Stimulated activated CD4-positive, alpha-beta T cell treated with anti-CD3 and anti-CD28 coated beads, TNF-alpha, amount 100 ng/mL, for 4 hours (primary cell): ENCODE measurements at places on chromosomes 3 and 15.

DNA sequence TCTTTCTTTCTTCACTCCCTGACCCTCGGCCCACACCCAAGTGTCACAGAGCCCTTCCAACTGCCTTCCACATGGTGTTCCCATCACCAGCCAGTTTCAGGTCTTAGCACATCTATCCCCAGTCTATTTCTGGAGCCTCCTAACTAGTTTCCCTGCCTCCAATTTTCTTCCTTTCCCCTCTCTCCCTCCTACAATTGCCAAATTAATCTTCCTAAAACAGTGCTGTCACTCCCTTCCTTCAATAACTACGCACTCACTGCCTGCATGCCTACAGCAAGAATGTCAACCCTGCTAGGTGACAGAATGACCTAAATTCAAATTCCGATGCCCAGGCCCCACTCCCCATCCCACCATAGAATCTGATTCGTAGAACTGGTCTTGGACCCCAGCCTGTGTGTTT is 36.1 kb upstream of the CA12 start:
- DNase-seq: no peak

GRCh38 chr15:48680841-48681240 is 35.3 kb upstream of the FBN1 start:
- DNase-seq: no peak

DNA sequence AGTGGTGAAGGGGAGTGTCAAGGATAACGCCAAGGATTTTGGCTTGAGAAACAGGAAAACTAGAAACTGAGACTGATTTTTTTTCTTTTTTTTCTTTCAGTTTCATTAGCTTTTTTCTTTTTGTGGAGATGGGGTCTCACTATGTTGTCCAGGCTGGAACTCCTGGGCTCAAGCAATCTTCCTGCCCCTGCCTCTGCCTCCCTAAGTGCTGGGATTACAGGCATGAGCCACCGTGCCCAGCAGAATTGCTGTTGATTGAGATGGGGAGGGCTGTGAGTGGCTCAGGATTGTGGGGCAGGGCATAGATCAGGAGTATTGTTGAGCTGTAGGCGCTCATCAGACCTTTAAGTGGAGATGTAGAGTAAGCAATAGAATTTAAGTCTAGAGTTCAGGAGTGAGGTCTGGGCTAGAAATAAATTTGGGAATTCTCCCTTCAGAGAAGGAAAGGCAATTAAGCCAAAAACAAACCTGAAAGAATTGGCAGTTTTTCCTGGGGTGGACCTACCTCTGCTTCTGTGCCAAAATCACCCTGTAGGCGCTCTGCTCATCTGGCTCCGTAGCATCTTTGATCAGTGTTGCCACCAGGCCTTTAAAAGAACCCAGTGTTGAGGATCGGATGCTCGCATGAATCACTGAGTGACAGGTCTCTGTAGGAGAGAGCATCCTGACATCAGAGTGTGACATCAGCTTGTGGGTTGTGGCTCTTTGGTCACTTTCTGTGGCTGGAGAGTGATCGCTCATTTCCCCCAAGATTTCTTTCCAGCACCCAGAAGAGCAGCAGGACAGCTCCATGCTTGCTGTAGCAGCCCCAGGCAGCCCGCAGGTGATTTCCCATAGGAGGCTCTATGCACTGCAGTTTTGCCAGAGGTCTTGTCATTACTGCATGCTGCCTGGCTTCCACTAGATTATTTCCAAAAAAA is 15.8 kb downstream of the ABHD17C start:
- DNase-seq: no peak

DNA sequence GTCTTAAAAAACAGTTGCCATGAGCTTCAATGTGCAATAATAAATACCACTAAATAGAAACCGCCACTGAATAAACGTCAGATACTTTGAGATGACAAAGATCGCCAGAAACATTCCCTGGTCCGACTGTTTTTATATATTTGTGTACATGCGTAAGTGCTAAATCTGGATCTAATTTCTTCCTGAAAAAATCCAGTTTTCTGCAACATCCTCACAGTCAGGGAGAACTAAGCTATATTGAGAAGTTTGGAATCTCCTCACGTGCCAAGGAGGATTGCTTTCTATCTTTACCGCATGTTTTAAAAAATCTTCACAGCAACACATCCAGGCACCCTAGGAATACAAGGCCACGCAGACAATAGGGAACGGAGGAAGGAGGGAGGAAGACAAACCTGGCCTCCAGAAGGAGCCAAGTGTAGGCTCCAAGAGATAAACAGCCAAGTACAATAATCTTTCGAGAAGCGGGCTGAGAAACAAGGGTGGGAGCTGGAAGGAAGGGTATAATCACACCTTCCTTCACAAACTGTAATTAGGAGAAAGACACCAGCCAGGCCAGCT is 5.7 kb downstream of the VGLL4 start:
- DNase-seq: no peak

DNA sequence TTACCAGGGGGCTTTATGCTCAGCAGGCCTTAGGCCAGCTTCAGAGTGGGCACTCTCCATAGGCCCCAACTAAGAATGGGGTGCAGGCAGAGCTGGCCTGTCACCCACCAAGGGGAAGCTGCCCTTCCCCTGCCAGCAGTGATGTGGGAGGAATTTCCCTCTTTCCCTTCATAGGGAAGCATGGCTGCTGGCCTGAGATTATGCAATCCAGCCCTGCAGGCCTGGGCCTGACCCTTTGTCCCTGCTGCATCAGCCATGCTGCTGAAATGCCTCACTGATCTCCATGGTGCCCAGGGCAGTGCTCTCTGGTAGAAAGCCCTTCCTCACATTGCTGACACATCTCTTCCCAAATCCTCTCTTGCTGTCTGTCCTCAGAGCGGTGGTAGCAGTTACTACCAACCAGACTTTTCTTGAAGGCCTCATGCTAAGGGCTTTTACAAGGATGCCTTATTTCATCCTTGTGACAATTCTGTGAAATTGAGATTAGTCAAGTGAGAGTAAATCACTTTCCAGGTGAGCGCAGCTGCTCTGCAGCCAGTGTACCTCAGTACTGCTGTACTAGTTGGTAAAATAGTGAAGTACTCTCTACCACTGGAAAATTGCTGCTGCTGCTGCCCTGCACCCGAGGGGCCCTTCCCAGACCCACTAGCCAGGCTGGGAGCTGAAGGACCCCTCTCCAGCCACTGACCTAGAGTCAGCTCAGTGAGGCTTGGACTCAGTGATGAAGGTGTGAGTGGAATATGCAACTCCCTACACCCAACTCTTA is 33.8 kb downstream of the MRAS start:
- no peak for DNase-seq

- DNase-seq: no peak
These were observed 514.1 kb upstream of the CFAP20DC start for GRCh38 chr3:59563966-59564365.

DNA sequence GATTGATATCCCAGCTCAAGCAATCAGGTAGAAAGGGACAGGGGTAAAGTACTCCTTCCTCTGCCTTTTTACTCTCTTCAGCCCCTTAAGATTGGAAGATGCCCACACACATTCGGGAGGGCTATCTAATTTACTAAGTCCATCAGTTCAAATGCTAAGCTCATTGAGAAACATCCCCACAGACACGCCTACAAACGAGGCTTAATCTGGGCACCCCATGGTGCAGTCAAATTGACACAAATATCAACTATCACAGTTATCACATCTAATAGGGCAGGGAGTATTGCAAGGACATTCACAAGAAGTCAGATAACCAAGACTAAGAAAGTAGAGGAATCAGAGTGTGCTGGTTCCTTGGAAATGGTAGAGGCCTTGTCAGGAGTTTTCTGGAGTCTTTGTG is 437.8 kb upstream of the AZI2 start:
- DNase-seq: no peak

DNA sequence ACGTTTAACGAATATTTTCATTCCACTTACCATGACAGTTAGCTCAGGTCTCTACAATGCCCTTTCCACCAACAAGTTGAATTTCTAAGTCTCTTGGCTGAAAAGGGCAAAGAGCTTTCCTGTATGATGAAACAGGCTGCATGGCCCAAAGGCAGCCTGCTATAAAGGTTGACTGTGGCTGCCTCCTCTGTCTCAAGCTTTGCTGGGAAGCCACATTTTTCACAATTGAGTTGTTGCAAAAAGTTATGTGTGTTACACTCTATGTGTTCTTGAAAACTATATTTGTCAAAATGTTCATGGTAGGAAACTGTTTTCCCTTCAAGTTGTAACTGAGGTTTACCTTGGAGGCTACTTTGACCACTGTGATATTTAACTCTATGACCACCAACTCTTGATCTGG is 49.5 kb downstream of the DZIP1L start:
- no peak for DNase-seq

DNA sequence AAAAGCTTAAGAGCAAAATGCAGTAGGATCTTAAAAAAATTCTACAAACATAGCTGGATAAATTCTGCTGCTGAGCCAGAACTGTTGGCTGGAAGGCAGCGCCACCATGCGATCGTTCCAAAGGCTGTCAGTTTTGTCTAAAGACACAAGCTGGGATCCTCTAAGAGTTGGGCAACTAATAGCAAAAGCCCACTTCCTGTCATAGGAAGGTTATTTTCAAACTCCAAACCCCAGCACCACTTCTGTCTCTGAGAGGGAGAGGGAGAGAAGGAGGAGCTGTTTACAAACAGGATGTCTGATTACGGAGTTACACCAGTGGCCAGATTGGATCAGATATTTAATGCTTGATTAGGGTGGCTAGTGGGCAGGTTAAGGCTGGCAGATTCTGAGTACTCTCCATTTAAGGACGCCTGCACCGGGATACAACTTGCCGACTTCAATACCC is 44.0 kb downstream of the EIF4E3 start:
- DNase-seq: no peak

DNA sequence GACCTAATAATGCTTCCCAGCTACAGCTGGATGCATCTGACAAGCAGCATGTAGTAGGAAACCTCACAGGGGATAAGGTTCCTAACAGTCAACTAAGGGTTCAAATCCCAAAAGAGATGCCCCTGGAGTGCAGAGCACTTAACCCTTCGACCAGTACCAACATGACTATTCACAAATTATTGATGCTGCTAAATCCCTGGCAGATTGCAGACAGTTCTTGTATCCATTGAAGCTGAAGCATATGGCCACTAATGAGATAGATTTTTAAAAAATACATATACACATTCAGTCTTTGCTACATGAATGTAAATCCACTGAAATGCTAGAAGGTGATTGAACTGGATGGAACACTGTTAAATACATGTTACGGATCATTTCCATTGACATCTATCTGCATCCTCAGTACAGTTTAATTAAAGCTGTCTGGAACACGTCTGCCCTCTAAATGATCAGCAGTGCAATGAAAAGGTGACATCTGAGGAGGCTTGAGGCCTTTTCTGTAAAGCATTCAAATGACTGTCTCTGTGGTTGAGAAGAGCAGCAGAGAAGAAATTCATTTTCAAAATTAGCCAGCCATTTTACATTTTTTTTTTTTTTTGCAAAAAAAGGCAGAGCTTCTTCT is 19.5 kb upstream of the NANOGP8 start:
- no peak for DNase-seq

DNA sequence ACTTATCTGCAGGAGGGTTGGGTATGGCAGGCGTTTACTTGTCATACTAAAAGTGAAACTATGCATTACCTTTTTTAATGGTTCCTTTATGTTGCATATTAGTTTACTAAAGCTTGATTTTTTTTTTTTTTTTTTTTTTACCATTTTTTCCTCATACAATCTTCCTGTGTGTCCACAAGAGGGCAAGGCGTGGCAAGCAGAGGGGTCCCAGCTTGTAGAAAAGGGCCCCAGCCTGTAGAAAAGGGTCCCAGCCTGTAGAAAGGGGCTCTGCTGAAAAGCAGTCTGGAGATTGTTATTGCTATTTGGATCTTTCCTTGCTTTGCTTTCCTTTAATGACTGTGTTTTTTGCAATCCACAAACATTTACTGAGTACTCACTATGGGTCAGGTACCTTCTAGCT is 21.9 kb downstream of the MKRN2 start:
- DNase-seq: no peak

DNA sequence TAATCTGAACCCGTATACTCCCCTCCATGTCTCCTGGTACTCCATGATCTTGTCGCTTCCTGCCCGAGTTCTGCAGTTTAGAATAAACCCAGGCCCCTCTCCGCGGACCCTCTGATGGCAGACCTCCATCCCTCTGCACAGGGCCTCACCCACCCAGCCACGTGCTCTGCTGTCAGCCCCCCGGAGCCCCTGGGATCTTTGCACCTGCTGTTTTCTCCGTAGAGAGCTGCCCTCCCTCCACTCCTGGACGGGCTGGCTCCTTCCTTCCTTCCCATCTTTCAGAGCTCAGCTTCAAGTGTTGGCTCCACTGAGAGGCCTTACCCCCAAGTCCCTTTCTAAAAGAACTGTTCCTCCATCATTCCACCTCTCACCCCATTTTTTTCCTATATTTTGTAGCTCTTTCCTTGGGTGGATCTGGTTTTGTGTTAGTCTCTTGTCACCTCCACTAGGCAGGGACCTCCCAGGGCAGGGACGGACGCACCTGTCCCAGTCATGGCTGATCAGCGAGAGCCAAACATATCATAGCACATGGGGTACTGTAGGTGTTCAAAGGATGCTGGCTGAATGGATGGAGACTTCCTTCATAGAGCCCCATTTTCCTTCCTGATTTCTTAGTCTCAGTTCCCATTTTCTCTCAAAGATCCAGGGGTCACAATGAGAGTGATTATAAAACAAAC is 106.6 kb downstream of the VGLL4 start:
- no peak for DNase-seq

- DNase-seq: no peak
These were observed 943 bp upstream of the PCSK6 start for GRCh38 chr15:101490408-101490891.

GRCh38 chr3:212432-212831 is 15.9 kb downstream of the CHL1 start:
- DNase-seq: no peak

- DNase-seq: no peak
These were observed 119.0 kb downstream of the XXYLT1 start for GRCh38 chr3:195151866-195152541.

DNA sequence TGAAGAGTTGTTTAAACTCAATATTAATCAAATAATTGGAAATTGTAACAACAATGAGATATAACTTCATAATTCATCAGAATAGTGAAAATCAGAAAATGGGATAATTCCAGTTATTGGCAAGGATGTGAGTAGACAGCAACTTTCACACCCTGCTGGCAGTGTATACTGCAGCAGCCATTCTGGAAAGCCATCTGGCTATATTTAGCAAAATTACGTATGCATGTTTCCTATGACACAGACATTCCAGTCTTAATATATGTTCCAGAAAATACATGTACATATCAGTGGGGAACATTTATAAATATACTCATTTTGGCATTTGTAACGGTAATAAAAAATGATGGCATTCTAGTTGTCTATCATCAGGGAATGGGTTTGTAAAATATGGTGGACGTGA is 564.1 kb downstream of the GBE1 start:
- no peak for DNase-seq
